ENCODE measurements at places on chromosomes 11 and 22. TPM values are rescaled to one million over a fixed set of nuclear protein-coding genes. Genes with fewer than 3 reads are reported as not detected.

Gene OR4C13
- total RNA-seq, result not detected

Gene CARD16
- 15.3 TPM for total RNA-seq

Gene RAB3IL1
- total RNA-seq, result 10.0 TPM

Gene ARHGAP20
- 6.5 TPM for total RNA-seq

Gene MRPL11
- total RNA-seq, result 32.0 TPM
